Erythroblast (primary cell): ENCODE measurements at places on chromosomes 11 and 22.

GRCh38 chr11:17477361-17477760, 716 bp upstream of the ABCC8 start:
- no peak for DNase-seq

DNA sequence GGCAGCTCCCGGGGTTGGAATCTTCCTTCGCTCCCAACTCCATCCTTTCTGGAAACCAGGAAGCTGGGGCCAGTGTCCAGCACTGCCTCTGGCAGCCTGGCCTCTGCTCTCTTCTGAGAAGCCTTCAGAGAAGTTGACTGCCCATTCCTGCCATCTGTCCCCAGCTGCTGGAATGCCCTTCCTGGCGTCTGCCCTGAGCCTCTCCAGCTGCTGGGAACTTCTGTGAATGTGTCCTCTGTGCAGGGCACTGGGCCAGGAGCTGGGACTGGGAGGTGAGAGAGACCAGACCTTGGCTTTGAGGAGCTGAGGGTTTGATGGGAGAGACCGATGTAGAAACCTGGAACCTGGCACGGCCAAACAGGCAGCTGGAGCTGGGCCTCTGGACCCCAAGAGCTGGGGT, 5.9 kb upstream of the SOX10 start:
- DNase-seq, result no peak

GRCh38 chr22:32423664-32424063, 11.6 kb upstream of the RTCB start:
- DNase-seq, result no peak

GRCh38 chr22:42967933-42968332, 47.0 kb downstream of the PACSIN2 start:
- DNase-seq, result peak; percentile 84

DNA sequence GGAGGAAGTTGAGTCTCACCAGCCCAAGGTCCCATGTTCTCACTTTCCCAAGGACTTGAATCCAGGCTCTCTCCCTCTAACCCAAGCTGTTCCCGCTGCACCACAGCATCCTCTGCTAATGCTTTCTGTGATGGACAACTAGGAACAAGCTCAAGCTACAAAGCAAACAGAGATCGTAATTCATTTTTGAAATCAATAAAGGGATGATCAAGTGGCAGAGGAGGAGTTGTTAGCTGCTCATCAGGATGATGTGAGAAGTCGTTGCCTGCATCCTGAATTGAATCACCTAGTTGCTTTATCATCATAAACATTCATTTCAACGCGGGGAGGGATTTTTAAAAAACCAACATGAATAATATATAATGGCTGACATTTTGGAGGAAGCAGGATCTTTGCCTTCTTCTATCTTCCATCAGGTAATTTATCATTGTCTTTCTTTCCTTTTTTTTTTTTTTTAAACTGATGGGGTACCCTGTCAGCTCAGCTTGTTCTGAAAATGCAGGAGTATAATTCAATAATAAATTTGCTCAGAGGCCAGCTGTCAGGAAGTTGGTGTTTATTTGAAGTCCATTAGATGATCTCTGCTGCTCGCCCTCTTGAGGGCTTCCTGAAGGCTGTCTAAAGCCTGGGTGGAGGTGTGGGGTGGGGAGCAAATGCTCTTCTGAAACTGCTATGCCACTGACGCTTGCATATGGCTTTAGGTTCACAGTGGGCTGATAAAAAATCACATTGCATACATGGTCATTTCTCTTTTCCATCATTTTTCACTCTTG, 174.4 kb upstream of the NARS2 start:
- DNase-seq, result no peak

DNA sequence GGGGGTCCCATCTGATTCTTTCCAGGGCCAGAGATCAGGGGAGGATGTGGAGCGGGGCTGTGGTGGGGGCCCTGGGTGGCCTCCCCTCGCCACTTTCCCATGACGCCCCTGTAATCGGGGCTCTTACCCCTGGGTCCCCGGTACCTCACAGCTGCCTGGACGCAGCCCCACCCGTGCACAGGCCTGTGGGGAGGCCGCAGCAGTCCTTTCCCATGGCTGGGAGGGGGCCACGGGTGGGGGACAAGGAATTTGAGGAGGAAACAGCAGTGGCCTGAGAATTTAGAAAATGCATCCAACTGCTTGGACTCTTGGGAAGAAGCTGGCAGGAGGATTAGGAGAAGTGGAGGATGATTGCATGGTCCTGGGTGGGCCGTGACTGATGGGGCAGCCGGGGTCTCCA, 18.0 kb downstream of the H19 start:
- no peak for DNase-seq

- DNase-seq, result no peak
These were observed 163.3 kb downstream of the CASP12 start for GRCh38 chr11:104734998-104735397.

- no peak for DNase-seq
These were observed 29.1 kb upstream of the SYT7 start for GRCh38 chr11:61609980-61610366.

- no peak for DNase-seq
These were observed 4.2 kb upstream of the CHRDL2 start for GRCh38 chr11:74735365-74735928.

DNA sequence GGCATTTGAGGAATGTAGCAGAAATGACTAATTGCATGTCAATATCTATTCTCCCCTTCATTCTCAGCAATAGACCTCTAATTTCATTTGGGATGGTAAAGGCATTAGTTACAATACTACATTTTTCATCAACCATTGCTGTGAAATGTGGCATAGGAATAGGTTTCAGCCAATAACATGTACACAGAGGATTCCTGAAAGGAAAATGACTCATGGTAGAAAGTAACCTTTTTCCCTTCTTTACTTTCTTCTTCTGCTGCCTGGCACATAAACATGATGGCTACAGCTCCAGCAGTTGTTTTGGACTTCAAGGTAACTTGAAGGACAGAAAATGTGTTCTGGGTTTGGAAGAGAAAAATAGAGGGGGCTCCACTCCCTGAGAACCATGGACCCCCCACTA, 231.8 kb upstream of the CTSC start:
- no peak for DNase-seq

- no peak for DNase-seq
These were observed 10.4 kb upstream of the CACNA1I start for GRCh38 chr22:39560127-39560526.

DNA sequence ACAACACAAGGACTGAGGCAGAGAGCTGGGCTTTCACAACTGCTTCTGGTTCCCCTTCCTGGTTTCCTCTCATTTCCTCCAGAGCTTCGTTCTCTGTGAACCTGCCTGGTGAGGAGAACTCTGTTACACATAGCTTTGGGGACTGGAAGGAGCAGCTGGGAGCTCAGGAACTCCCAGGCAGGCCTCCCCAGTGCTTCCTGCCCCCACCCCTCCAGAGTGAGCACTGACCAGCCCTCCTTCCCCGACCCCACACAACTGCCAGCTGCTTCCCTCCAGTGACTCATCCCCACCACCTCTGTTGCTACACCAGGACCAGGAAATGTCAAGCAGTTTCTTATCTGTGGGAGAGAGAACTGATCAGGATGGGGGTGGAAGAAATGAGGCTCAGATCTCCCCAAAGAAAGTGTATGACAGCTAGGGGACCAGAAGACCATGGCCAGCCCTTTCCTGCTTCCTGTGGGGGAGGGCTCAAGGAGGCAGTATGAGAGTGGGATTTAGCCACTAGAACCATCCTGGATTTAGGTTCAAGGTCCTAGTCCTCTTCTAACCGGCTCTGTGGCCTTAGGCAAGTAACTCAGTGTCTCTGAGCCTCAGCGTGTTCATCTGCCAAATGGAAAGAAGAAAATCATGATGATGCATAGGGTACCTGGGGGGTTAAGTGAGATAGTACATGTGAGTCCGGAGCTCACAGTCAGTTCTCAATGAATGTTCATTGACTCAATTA, 4.5 kb upstream of the TP53I11 start:
- DNase-seq, result no peak

DNA sequence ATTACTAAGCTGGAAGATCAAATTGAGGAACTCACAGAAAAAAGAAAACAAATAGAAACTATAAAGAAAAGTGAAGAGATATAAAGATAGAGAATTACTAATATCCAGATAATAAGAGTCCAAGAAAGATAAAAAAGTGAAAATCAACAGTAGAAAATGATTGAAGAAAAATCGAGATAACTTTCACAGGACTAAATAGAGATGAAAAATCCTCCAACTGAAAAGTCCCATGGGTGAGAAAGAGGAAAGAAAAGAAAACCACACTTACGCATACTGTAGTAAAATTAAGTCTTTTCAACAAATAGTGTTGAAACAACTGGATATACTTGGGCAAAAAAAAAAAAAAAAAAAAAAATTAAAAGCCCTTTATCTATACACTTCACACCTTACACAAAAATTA, 60.0 kb downstream of the ENTHD1 start:
- DNase-seq, result no peak

DNA sequence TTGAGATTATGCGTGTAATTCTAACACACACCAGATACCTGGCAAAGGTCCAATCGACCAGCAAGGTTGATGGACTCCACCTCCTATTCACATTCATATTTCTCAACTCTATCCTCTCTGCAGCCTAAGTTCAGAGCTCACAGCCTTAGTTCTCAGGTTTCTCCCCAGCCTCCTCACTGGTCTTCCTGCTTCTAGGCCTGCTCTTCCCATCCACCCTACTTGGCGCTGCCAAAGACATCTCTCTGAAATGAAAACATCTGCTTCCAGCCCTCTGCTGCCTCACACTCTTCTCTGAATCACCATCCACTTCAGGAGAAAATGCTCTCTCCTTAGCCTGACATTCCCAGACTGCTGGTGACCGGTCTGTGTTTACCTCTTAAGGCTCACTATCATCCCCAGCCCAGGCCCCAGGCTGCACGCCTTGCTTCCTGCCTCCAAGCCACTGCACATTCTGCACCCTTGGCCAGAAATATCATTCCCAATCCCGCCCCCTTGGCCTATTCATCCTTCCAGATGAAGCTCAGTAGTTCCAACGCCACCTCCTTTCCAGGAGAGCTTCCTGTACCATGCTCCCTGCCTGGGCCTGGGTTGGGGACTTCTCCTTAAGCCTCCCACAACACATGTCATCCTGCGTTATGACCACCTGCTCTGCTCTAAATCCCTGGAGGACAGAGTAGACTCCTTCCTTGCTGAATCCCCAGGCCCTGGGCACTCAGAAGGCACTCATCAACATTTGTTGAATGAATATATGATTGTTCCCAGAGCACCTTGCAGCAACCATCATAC, 3.5 kb downstream of the ARRB1 start:
- DNase-seq, result peak; percentile 28

GRCh38 chr11:7332962-7333361, 81.3 kb downstream of the SYT9 start:
- DNase-seq, result no peak

DNA sequence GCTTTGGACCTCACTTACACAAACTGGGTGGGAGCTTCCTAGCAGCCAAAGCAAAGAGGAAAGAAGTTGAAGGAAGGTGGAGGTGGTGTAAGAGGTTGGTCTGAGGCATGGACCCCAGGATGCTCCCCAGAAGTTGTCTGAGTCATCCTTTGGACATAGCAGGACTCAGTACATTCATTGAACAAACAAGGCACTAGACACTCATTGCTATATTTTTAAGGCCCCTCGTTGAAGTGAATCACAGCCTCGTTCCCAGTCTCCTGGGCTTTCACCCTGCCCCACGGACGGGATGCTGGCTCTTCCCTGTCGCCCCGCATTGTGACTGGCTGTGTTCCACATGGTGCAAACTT, 95.9 kb upstream of the FGF3 start:
- DNase-seq, result no peak

- no peak for DNase-seq
These were observed 1.9 kb downstream of the CDON start for GRCh38 chr11:126060757-126061171.

DNA sequence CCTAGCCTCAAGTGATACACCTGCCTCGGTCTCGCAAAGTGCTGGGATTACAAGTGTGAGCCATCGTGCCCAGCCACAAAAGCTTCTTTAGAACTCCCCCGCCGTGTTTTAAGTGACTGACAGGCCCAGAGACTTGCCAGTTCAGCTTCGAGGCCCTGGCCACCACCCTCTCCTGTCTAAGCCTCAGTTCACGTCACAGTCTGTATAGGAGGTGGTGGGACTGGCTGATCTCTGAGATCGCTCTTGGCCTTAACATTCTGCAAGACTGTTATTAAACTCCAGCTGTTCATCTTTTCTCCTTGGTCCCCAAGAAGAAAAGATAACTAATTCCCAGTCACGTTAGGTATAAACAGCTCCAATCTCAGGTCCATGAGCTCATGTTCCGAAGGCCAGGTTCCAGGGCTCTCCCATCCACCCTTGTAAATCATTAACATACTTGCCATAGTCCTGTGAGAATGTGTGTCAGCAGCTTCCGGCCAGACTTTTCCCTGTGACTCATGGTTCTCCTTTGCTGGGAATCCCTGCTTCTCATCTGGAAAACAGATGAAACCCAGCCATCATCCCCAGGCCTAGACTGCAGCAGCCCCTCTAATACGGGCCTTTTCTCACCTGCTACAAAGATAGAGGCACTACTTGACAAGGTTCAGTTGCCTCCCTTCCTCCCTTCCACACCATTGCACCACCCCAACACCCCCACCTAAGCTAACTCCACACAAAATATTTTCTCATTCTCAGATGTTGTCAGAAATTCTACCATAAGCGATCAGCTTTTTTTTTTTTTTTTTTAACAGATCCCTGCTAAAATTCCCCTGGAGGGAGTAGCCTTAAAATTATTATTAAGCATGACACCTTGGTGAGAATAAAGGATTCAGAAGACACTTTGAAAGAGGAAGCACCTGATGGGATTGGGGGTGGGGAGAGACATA, 5.6 kb upstream of the KIAA0930 start:
- no peak for DNase-seq

- no peak for DNase-seq
These were observed 15.5 kb downstream of the EFCAB6 start for GRCh38 chr22:43796567-43796966.

DNA sequence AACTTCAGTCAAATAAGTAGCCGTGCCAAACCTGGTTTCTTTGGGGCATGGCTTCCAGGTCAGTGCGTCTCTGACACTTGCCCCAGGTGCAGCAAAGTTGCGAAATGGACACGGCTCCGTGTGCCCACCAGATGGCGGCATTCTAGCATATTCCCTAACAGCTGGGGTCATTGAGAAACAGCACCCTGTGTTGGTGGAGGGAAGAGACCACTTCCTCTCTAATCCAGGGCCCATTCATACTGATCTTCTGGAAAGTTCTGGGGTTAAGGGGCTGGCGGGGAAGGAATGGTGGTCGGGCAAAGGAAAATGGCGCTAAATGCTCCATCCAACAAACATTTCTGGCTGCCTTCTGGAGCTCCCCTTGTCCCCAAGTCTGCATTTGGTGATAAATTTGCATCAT, 141.2 kb upstream of the TIMP3 start:
- peak; percentile 66 for DNase-seq
